ENCODE measurements at places on chromosomes 3 and 15.

DNA sequence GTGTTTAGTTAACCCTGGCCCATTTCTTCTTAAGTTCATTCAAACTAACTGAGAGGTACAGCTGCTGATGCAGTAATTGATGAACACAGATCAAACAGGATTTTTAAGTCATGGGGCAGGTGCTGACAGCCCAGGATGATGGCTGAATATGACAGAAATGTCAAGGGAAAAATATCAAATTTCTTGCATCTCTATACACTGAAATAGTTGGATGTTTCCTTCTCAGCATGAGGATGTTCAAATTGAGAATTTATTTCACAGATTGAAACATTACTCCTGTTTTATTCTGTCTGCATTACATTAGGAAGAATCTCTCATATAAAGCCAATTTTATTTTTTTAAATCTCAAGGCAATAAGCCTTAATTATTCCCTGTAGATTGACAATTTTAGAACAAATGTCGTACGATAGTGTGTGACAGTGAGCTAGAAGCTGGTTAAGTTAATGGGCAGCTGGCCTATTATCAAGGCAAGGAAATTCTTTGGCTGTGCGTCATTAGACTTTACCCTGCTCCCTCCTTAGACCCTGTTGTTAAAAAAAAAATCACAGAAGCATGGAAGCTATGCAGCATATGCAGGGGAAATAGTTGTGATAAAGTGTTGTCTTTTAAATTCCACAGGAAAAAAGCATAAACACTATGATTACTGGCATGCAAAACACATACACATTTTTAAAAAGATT is 183.8 kb upstream of the KCNMB2 start:
- DNase-seq, result peak; percentile 94

DNA sequence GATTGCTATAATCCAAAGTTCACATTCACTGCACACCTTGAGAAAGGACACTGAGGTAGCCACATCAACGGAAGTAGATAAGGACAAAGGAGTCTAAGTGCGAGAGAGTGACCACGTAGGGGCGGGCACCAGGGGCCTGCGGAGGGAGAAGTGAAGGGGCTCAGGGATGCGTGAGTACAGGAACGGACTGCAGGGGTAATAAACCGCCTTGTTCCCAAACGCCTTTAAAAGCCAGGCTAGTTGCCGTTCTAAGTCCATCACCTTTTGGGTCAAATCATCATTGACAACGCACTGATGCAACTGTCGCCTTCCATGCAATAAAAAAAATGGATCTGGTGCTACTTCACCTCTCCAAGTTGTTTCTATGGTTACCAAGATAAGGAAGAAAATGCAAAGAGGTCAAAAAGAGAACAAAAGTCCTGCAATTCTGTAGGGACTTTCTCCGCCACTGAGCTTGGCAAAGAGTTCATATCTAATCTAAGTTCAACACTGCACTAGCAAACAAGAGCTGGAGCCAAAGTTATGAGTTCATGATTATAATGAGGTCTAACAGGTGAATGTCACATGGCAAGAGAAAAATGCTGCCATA is 32.6 kb upstream of the ATP11B start:
- DNase-seq, result no peak

DNA sequence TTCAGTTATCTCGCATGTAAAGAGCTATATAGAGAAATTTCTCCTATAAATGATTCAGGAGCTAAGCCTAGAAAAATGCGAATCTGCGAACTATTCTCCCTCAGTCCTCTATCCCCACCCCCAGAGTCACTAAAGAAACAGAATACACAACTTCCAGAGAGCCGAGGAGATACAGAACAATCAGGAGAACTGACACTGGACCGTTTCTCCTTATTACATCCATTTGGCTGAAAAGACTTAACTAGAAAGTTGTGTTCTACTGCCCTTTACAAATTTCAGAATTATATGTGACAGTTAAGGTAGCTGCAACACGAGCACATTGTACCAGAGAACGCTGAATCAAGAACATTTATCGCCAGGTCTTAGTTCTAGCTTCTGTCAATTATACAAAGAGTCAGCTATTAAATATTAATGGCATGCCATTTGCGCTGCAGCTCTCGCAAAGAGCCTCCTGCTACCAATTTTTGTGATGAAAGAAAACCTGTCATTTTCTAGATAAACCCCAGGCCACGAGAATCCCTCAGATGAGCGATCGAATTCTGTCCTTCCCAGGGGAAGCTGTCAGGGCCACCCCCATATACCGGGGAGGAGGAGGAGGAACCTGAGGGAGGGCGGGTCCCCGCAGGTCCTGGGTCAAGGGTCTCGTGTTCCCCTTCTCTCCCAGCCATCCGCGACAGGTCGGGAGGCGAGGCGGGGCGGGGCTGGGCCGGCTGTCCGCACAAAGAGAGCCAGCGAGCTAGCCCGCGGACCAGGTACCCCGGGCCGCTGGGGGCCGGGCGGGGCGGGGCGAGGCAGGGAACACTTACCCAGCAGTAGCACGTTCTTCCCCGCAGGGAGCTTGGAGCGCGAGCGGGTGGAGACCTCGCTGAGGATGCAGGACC is 878 bp downstream of the DYNC1LI1 start:
- no peak for DNase-seq

DNA sequence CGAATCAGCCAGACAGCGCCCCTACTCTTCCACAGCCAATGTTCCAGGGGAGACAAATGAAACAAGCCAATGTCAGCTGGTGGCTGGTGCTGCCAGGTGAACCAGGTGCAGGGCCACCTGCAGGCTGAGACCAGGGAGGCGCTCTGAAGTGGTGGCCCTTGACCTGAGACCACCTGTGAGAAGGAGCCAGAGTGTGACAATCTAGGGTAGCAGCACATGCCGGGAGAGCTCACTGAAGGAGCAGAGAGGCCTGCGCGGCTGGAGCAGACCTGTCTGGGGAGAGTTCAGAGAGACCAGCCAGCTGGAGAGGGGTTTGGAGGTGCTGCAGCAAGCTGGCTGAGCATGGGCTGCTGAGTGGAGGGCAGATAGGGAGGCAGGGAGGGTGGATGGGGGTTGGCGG is 693 bp upstream of the STAB1 start:
- DNase-seq, result no peak

GRCh38 chr15:85005319-85005718 is 23.7 kb downstream of the PDE8A start:
- DNase-seq, result no peak

GRCh38 chr3:176855901-176856486 is 341.3 kb downstream of the TBL1XR1 start:
- DNase-seq, result no peak

DNA sequence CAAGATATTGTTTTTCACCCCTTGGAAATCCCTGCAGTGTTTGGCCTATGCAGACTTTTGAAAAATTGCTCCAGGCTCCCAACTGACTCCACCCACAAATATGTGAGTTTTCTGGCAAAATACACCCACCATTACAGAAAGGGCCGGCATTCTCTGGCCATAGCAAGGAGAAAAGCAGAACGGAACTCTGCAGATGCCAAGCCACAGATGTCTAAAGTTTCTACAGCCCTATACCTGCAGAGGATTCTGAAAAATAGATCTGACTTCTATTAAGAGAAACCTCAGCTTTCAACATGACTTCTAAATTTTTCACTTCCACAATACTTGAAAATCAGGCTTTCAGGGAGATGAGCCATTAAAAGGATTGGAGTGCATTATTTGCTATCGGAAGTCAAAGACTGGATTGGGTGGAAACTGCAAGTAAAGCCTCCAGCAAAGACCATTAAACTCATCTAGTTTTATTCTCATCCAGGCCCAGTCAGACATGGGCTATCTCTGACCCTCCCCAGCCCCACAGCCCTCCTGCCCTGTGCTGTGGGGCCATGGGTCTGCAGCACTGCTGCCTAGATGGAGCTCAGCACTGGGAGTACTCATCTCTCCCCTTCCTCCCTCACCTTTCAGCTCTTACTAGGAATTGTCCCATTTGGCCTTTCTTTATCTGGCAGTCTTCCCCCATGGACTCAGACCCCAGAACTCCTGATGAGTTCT is 243.1 kb upstream of the GOLGA6L4 start:
- DNase-seq, result no peak
